ENCODE measurements at places on chromosomes 4 and X.

DNA sequence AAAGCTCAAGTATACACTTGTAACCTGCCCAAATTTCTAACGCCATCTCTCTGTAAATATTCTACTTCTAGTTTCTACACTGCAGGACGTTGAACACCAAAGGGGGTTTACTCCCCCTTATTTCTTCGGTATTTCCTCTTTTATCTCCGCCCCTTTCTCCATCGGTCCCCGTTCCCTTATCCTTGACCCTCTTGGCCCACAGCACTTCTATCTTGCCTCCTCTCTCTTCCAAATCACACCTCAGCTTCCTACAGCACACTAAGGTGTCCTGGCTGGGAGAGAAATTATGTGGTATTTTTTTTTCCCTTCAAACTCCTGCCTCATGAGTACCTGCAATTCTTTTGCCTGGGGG is 715 bp downstream of the ZMAT1 start:
- no peak for DNase-seq

DNA sequence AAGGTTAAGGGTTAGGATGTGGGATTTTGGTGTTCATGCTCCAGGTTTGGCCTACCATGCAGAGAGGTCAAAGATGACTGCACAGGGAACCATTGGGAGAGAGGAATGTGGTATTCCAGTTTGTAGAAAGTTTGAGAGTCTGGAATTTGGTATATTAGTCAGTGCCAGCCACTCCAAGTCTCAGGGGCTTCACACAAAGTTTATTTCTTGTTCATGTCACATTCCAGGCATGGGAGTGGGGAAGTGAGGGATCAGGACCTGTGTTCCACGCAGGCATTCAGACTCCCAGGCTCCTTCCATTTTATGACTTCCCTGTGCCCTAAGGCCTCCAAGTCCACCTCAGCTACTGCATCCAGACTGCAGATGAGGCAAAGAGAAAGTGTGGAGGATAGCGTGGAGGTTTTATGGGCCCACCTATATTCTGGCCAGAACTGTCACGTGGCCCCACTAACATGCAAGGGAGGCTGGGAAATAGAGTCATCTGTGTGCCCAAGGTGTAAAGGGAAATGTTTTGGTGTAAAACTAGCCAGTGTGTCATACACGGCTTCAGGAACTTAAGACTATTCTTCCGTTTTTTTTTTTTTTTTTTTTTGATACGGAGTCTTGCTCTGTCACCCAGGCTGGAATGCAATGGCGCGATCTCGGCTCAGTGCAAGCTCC is 140.6 kb upstream of the SCML1 start:
- DNase-seq: no peak

- peak; percentile 28 for DNase-seq
Measured at GRCh38 chr4:95129821-95130311, 372.1 kb downstream of the BMPR1B start.

DNA sequence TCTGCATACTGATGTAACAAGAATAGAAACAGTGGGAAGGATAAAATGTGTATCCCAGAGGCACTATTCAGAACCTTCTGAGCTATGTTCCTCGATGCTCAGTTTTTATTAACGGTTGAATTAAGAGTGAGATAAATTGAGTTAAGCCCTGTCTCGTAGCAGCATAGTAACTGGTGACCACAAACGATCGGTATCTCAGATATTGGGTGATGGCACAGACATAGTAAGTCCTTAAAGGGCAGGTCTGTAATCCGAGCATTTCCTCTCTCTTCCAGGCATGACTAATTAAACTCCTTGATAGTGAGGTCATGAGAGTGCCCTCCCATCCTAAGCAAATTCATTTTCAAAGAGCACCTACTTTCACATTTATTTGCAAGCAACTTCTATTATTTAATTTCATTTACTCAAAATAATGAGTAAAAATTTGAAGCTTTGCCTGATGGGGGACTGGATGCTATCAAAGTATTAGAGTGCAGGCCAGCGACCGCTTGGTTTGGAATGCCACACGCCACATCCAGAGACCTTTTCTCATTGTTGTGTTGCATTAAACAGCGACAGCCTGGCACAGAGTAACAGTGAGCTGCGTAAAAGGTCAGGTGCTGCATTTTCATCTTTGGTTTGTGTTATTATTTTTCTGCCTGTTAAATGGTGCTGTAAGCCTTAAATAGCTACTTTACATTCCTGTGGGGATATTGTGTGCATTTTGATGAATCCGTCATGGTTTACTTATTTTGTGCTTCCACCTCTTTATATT is 101.9 kb downstream of the PCDH7 start:
- DNase-seq: peak; percentile 13

- DNase-seq: no peak
Measured at GRCh38 chr4:83758285-83758684, 222.4 kb downstream of the GPAT3 start.

DNA sequence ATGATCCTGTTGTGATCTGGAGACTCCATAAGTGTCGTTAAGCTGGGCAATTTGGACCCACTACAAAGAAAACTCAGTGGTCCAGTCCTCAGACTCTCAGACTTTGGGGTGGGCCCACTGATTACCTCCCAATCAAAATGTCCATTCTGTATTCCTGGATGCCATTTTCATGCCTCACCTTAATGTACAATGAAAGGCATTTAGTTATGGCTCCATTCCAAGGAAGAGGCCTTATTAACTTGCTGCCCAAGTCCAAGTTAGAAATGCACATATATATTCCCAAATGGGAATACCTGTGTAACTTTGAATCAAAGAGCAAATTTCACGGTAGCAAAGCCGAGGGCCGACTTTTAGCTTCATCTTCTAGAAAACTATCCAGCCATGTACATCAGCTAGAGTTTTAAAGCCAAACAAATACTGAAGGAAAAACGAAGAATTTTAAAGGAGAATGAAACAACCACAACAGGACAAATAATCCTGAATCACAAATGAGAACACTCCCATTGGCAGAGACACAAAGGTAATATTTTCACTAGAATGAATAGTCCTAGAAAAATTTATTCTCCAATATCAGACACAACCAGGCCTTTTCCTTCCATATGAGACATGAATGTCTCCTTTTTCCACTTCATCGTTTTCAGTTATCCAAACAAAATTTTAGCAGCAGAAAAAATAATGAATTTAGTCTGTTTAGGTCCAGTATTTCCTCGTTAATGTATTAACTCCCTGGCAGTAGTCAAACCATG is 63.7 kb upstream of the HHIP start:
- no peak for DNase-seq

- DNase-seq: no peak
Measured at GRCh38 chr4:42600578-42600977, 56.3 kb downstream of the ATP8A1 start.

- DNase-seq: no peak
Measured at GRCh38 chr4:55138367-55138766, 13.0 kb upstream of the KDR start.

- DNase-seq: no peak
Measured at GRCh38 chrX:154751669-154752271, 893 bp upstream of the GAB3 start.

GRCh38 chrX:145735036-145735435 is 82.6 kb upstream of the SLITRK2 start:
- no peak for DNase-seq

GRCh38 chr4:184782731-184783373 is 42.9 kb downstream of the ACSL1 start:
- DNase-seq: no peak

- DNase-seq: no peak
Measured at GRCh38 chrX:10781847-10782530, 161.6 kb upstream of the MID1 start.

DNA sequence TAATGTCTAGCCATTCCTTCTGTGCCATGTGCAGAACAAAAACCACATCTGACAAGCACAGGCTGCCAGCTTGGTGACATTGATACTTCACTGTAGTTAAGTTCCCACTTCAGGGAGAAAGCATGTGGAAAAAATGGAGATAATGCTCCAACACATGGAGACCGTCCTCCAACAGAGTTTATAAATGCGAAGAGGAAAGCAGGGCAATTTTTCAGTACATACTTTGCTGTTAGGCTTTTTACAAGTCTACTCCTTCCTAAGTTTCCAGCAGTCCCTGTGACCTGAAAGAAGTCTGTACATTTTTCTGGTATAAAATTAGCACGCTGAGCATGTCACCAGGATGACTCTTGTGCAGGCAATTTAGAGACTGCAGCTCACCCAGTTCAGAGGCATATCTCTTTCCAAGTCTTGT is 766.9 kb upstream of the IGFBP7 start:
- no peak for DNase-seq

DNA sequence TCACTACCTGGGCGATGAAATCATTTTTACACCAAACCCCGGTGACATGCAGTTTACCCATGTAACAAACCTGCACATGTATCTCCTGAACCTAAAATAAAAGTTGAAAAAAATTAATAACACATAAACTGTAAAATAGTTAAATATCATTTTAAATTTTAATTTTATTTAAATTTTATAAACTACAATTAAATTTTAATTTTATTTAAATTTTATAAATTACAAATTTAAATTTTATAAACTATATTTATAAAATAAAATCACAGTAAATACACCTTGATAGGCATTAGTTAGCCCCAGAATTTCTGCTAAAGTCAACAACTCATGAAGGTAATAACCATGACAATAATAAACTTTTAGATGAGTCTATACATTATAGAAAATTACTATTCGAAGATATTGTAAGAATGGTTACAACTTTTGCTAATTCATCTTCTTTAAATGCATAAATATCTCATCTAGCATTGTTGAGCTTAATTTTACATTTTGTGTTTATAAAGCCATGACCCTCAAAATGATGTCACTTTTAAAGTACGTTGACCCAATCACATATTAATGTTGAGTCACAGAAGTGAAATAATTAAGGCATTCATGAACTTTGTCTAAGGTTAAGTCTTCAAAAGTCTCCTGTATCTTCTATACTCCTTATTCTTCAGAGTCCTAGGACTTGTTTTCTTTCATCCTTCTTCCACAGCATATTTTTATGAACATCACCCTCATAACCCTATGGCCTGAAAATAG is 755.8 kb upstream of the LCORL start:
- no peak for DNase-seq

- no peak for DNase-seq
Measured at GRCh38 chrX:9538544-9539045, 73.7 kb downstream of the TBL1X start.

DNA sequence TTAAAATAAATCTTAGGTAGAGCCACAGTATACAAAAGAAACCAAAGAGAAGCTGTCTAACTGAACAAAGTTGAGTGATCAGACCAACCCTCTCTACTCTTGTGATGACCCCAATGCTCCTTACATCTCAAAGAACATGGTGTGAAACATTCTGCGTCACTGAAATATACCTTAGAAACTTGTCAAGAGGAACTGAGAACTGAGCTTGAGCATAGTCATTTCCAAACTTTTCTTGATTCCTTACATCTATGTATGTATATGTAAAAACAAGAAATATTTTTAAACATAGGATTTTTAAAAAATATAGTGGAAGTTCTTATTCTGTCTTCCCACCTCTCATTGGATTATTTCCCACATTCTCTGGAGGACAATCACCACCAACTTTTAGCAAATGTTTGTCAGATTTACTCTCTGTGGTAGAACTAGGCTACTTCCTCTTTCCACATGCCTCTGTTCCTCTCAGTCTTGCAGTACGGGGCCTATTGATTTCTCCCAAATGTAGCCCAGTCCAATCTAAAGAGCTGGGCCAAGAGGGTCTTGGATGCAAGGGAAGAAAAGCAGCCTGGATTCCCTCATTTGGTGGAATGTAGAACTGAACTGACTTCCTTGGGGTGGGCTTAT is 98.2 kb upstream of the HHIP start:
- no peak for DNase-seq

GRCh38 chr4:82998898-82999297 is 11.7 kb downstream of the LIN54 start:
- no peak for DNase-seq

GRCh38 chr4:140969296-140969695 is 164.0 kb downstream of the RNF150 start:
- DNase-seq: no peak

DNA sequence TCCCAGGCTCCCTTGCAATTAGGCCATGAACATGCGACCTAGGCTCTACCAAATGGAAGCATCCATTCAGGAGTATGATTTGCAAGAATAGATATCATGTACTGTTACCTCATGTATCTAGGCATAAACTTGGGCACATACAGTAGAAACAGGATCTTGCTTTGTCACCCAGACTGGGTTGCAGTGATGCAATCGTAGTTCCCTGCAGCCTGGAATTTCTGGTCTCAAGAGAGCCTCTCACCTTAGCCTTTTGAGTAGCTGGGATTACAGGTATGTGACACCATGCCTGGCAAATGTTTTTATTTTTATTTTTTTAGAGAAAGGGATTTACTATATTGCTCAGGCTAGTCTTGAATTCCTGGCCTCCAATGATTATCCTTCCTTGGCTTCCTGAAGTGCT is 994.2 kb downstream of the ADGRL3 start:
- no peak for DNase-seq

DNA sequence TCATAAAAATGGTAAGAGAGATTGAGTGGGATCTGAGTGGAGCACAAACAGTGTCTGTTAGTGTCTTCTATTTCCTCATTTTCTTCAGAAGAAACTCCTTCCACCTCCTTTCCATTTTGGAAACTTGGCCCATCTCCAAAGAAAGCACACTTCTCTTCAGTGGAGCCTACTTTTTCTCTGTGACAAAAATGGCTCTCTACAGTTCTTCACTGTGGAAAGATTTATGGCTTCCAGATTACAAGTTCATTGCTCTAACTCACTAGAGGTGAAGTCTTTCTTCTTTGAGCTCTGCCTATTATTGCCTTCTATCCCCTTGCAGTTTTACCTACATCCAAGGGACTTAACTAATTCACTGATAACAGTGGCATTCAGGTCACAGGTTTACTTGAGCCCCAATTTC is 325.8 kb downstream of the ANTXR2 start:
- DNase-seq: peak; percentile 11

GRCh38 chr4:74096265-74096980 is 2.6 kb downstream of the CXCL2 start:
- no peak for DNase-seq

- no peak for DNase-seq
Measured at GRCh38 chrX:276581-277201, 4.5 kb upstream of the PLCXD1 start.

- DNase-seq: no peak
Measured at GRCh38 chr4:78561677-78562076, 10.1 kb downstream of the ANXA3 start.

DNA sequence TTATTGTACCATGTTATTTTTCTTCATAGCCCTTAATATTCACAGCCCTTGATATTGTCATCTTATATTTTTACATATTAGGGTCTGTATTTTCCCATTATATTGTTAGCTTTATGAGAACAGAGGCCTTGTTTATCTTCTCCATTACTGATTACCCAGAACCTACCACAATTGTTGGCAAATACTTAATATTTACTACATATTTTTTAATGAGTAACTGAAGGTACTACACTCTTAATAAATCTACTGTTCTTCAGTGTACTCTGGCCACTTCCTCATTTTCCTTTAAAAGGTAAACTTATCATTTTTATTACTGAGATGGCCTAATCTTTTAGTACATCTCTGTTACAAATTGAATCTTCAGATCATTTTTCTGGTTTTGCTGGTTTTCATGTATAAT is 133.5 kb downstream of the COL4A5 start:
- DNase-seq: no peak

GRCh38 chrX:71098302-71098701 is 2.7 kb downstream of the FOXO4 start:
- DNase-seq: peak; percentile 55
